Epithelial cell of esophagus (primary cell): ENCODE measurements at places on chromosomes 2 and 18.

- DNase-seq: no peak
Measured at GRCh38 chr2:101305035-101305434, 3.5 kb downstream of the RNF149 start.

- no peak for DNase-seq
Measured at GRCh38 chr2:186968277-186968676, 119.3 kb upstream of the ZSWIM2 start.

DNA sequence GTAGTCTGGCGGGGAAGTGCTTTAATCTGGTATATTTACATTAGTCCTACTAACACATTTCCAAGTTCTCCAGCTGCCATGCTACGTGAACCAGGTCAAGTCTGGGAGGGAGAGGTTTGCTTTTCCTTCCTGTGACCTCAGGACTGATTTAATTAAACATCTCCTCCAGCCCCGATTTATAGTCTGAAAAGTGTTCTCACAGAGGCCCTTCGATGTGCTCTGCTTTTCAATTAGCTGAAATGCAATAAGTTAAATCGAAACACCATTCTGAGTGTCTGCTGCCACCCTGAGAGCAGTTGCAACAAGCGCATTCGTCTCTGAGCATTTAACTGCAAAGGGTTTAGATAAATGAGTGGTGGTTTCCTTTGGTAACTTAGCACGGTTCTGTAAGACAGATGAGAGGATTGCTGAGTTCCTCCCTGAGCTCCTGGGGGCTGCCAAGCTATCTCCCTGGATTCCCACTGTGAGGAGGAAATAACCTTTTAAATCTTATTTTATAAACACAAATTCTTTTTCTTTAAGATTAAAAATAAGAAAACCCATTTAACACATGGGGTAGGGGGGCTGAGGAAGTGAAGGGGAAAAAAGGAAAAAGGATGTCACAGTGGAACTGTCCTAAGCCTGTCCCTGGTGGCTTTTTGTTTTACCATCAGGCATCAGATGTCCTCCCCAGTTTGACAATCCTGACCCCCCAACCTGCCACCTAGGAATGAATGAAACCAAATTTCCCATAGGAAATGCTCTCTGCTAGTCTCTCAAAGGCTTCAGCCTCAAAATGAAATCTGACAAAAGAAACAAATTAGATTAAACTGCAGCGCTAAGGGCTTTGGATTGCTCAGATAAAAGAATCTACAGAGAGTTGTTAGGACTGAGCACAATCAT lies 56.5 kb upstream of the CREB1 start:
- DNase-seq: peak; percentile 81

- DNase-seq: no peak
Measured at GRCh38 chr18:79942786-79943607, 8.5 kb downstream of the SLC66A2 start.

- DNase-seq: peak; percentile 39
Measured at GRCh38 chr2:235116885-235117492, 165.2 kb downstream of the SH3BP4 start.

DNA sequence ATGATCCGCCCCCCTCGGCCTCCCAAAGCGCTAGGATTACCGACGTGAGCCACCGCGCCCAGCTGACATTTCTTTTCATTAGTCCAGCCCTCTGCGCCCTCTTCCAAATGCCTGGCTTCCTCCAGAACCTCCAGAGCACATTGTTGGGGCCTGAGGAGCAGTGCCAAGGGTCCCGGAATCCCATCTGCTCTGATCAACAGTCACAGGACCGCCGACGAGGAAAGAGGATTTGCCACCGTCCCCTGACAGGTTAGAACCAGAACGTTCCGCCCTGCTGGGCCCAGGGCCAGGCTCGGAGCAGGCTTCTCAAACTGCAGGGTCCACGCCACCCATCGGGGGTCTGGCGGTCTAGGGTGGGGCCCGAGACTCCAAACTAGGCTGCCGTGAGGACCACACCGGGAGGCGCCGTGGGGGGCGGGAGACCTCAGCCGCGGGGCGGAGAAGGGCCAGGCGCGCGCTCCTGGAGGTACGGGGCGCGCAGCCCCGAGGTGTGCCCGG lies 36.9 kb upstream of the ITM2C start:
- no peak for DNase-seq

GRCh38 chr2:37026050-37026449 lies 58.1 kb downstream of the HEATR5B start:
- DNase-seq: peak; percentile 2

GRCh38 chr2:234996069-234996940 lies 44.5 kb downstream of the SH3BP4 start:
- DNase-seq: no peak
